ENCODE measurements at places on chromosomes 4 and X.

DNA sequence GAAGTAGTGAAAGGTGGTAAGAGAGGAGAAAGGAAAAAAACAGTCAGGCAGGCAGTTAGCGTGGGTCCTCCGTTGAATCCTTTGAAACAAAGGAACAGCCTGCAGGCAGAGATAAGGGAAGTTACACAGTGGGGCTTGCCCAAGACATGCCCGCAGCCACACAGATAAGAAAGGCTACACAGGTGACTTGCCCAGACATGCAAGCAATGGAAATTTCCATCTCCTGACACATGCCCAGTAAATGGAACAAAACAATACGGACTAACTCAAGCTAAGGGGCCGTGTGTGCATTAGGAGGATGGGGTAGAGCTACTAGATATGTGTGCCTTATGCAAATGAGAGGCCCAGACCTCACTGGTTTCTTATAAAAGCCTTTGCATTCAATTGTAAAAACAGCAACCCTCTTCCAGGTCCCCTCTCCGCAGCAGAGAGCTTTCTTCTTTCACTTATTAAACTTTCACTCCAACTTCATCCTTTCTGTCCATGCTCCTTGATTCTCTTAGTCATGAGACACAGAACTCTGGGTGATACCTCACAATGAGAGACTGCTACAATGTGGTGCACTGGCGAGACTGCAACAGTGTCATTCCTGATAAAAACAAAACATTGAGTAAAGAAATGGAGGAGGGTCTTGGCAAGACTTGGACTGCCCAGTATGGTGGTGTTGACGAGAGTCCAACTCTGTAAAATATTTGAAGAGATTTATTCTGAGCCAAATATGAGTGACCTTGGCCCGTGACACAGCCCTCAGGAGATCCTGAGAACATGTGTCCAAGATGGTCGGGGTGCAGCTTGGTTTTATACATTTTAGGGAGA, 997.4 kb upstream of the PRKX start:
- DNase-seq = no peak

DNA sequence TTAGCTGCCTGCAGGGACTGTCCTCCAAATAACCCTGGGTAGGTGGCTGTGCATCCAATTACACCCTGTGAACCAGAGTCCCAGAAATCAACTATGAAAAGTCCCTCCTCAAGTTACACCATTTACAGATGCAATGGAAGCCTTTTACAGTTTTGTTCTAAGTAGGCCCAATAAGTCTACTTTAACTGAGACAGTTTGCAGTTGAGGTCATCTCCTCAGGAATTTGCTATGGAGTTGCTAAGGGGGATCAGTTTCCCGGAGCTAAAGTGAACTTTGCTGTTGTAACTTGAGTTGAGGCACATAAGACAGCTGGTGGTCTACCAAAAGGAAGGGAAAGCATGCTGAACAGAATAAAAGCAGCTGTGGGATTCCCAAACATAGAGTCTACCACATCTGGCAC, 121.6 kb upstream of the STK26 start:
- DNase-seq = no peak

DNA sequence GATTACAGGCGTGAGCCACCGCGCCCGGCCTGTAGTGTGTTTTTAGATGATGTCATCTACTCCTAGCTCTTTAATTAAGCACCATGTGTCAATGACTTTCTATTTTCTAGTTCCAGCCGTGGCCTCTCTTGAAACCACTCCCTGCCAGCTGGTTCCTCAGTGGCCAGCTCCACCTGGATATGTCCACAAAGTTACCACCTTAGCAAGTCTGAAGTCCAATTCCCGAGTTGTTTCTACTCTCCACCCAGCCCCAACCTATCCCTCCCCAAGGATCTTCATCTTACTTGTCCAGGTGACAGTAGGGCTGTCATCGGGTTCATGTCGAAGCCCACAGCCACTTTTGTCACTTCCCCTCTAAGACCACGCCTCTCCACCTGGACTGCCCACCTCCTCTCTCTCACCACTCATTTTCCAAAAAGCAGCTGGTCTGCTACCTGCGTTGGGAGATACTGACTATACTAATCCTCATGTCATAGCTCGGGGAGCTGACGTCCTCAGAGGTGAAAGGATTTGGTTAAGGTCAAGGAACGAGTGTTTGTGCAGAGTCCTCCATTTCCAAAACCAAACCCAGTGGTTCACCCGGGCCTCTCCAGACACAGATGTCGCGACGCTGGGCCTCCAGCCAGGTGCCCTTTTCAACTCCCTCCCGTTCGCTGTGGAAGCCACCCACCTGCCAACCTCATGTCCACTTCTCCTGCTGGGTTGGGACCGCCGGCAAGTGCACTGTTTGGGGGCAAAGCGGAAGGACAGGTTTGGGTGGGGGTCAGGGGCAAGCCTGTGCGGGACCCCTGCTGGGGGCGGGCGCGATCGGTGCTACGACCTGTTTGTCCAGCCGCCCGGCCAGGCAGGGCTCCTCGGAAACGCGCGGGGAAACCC, 704 bp downstream of the FAM3A start:
- no peak for DNase-seq

DNA sequence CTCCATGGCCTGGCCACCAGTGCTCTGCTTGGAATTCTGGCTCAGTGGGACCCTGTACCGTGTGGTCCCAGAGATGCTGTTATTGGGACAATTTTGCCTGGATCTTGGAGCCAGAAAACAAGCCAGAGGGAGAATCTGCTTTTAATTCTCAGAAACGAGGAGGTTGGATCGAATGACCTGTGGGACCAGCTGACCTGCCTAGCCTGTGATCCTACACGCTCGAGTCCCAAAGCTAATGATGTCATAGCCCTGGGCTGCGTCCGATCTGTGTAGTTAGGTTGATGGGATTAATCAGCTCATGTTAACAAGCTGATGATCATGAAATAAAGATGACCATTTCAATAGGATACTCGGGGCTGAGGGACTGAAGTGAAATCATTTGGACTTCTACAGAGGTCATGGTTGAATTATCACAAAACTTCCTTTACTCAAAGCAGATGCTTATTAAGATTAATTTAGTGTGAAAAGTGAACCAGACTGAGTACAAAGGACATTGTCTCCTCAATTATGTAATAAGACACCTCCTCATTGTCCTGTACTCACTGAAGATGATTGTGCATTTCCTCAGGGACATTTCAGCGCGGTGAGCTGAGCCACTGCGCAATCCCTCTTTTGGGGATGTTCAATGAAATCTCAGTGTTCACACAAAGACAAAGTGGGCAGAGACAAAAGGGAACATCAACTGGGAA, 51.9 kb upstream of the STX18 start:
- DNase-seq = no peak

GRCh38 chrX:11792461-11793421, 34.7 kb downstream of the MSL3 start:
- DNase-seq = no peak

GRCh38 chrX:43656005-43656494, at the start of gene MAOA:
TSS of gene MAOA (plus strand) at chrX:43656299. CDS start at chrX:43656342, 43 bp downstream.
- peak; percentile 84 for DNase-seq

DNA sequence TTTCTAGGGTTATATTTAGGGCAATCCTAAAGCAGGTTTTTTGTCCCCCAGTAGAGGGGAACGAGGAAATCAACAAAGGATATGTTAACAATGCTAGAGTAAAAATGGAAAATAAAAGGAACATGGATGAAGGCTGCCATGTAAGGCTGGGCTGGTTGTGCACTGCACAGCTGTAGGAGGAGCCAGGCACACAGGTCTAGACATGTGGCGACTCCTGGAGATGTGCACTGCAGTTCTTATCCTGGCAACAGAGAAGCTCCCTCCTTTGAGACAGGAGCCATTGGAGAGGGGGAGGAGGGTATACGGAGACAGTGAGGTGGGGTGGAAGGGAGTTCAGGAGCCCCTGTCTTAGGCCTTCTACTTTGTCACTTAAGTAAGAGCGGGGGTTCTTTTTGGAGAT, 65.9 kb downstream of the NAT8L start:
- DNase-seq = no peak

DNA sequence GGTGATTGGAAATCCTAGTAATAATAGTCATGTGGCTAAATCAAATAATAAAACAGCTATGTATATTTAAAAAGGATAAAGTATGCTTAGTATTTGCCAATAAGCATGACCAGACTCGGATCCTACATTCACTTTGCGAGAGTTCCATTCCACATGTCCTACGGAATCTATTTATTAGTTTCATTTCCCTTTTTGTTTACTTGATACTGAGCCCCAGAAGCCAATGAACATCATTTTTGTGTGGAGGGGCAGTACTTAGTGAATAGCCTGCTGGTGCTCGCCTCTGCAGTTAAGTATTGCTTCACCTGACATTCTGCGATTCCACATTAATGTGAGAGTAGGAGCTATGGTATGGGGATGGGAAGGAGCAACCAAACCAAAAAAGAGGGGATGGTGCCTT, 58.5 kb upstream of the NAP1L5 start:
- DNase-seq = no peak

DNA sequence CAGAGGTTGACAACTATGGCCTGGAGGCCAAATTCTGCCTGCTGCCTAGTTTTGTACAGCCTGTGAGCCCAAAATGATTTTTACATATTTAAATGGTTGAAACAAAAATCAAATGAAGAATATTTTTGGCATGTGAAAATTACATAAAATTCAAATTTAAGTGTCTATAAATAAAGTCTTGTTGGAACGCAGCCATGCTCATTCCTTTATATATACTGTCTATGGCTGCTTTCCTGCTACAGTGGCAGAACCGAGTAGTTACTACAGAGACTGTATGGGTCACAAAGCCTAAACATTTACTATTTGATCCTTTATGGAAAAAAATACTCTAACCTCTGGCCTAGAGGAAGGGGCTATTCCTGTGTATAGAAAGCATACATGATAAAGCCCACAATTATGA, 290.4 kb downstream of the GLUD2 start:
- DNase-seq = no peak

- no peak for DNase-seq
Measured at GRCh38 chr4:23811161-23811560, 78.7 kb downstream of the PPARGC1A start.
